ENCODE measurements at places on chromosomes 1 and 21. TPM values are rescaled to one million over a fixed set of nuclear protein-coding genes. Genes with fewer than 3 reads are reported as not detected.

The BTBD19 gene
- total RNA-seq: 5.7 TPM

The FNBP1L gene
- total RNA-seq: 133 TPM

The TMPRSS3 gene
- total RNA-seq: 4.4 TPM

The FAM177B gene
- 0.82 TPM for total RNA-seq

The TFF3 gene
- total RNA-seq: 3.6 TPM

The FMO4 gene
- total RNA-seq: 5.7 TPM

The ZNF684 gene
- 7.7 TPM for total RNA-seq

The HFM1 gene
- total RNA-seq: 32.1 TPM

The C4BPA gene
- total RNA-seq: not detected

The TEX35 gene
- total RNA-seq: not detected

The OVAAL gene
- not detected for total RNA-seq

The CRYAA gene
- total RNA-seq: 23.1 TPM

The OR2M3 gene
- total RNA-seq: not detected

The HORMAD1 gene
- 1.2 TPM for total RNA-seq

The TTF2 gene
- total RNA-seq: 27.8 TPM

The PRDM16 gene
- 13.5 TPM for total RNA-seq

The AGT gene
- total RNA-seq: 4.8 TPM

The CELA2A gene
- total RNA-seq: not detected

The GRHL3 gene
- 0.55 TPM for total RNA-seq

The ZNF593OS gene
- 41.3 TPM for total RNA-seq

The RABGAP1L gene
- 107 TPM for total RNA-seq

The NOS1AP gene
- 7.9 TPM for total RNA-seq

The KDF1 gene
- total RNA-seq: 0.27 TPM

The RAB3B gene
- 12.0 TPM for total RNA-seq

The CDKN2C gene
- 19.9 TPM for total RNA-seq

The KCNH1 gene
- 2.4 TPM for total RNA-seq

The CELA3A gene
- total RNA-seq: not detected

The RIPPLY3 gene
- total RNA-seq: 0.60 TPM

The NLRP3 gene
- total RNA-seq: 2.2 TPM

The SHISA4 gene
- total RNA-seq: 26.5 TPM

The IQCC gene
- 5.9 TPM for total RNA-seq

The LCE1F gene
- total RNA-seq: not detected

The OR2G3 gene
- total RNA-seq: not detected

The SLC16A4 gene
- 13.6 TPM for total RNA-seq

The IL10 gene
- total RNA-seq: not detected

The SYCP1 gene
- total RNA-seq: 0.11 TPM

The ERICH3 gene
- total RNA-seq: 3.4 TPM

Measured in camera-type eye (tissue), 1 donor.